Activated T-helper 17 cell treated with anti-CD3 and anti-CD28 coated beads, Interleukin-2, amount 50 U/mL, for 72 hours (primary cell): ENCODE measurements at places on chromosomes 3 and 15.

GRCh38 chr3:40623567-40623966, 98.8 kb downstream of the ZNF621 start:
- peak; percentile 74 for ATAC-seq

DNA sequence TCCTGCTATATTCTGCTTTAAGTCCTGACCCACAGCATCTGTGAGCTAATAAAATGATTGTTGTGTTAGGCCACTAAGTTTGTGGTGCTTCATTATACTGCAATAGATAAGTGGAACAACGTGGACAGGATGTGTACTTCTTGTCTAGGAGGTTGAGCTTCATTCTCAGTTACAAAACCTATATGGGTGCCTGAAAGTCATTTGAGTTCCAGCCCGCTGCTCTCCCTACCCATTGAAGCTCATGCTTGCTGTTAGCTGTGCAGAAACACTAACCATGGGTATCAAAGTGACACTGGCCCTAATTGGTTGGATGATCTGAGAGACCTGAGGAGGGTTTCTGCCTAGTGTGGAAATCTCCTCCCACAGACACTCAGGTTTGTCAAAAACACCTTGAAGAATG, 357.2 kb downstream of the PDCD6IP start:
- ATAC-seq = no peak

GRCh38 chr3:173416070-173416469, 18.5 kb downstream of the NLGN1 start:
- ATAC-seq = no peak

DNA sequence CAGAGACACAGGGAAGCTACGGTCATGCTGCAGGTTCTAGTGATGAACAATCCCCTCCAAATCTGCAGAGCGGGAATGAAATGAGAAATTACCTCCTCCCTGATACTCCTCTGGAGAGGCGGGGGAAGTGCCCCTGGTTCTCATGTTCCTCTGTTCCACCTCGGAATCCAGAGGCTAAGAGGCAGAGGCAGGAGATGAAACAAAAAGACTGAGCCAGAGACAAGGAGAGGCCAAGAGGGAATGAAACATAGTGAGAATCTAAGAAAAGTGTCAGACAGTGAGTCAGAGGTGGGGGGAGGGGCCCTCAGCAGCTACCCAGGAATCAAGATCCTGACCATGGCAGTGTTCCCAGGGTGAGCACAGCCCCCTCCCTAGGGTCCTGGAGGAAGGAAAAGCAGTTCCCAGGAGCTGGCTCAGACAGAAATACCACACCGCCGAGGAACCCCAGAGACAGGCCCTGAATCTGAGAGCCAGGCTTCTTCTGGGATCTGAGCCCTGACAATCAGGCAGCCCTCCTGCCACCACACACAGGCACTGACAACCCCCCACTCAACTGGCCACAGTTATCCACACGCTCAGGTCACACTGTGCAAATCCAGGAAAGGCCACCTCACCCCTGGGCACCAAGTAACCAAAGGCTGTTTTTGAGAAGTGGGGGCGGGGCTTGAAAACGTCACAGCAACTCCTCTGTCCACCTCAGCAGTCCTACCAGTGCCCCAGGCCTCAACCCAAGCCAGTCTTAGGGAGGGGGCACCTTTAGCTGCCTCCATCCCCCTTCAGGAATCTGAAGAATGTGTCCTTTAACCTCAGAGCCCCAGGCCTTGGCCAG, 2.4 kb downstream of the CSRNP1 start:
- peak; percentile 18 for ATAC-seq

GRCh38 chr3:173502983-173503568, 105.5 kb downstream of the NLGN1 start:
- no peak for ATAC-seq

DNA sequence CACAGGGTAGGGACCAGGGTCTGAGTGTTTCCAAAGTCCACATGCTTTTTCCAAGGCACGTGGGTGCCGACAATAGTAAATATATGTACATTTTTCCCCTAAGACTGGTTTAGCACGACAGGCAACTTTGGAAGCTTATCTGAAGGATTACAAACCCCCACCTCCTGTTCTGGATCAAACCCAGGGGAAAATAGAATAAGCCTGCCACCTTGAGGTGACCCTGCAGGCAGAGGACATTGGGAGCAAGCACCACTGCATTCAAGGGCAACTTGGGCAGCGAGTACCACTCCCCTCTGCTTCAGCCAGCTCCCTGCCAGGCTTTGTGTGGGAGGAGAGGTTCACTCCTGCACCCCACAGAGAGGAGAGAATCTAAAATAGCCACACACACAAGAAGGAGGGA, 44.8 kb downstream of the KBTBD12 start:
- no peak for ATAC-seq

DNA sequence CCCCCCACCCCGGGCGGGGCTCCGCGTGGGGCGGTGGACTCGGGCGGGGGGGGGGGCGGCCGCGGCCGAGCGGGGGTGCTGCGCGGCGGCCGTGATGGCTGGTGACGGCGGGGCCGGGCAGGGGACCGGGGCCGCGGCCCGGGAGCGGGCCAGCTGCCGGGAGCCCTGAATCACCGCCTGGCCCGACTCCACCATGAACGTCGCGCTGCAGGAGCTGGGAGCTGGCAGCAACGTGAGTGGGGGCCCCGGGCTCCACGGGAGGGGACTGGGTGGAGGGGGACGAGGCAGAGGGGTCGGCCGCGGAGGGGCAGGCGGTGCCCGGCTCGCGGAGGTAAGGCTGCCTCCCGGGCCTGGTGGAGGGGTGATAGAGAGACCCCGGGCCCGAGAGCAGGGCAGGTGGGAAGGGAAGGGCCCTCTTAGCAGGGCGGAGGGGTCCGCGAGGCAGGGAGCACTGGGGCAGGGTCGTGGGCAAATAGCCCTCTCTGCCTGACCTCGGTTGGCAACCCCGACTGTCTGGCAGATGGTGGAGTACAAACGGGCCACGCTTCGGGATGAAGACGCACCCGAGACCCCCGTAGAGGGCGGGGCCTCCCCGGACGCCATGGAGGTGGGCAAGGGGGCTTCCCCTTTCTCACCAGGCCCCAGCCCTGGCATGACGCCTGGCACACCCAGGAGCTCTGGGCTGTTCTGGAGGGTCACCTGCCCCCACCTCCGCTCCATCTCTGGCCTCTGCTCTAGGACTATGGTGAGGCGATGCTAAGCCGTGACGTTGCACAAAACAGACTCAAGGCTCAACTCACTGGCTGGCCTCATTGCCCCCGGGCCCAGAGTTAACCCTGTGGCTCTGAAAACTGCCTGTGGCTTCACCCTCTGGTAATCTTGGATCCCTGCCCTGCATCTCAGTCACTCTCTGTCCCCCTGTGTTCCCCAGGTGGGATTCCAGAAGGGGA, at the start of gene ECE2:
ECE2 (plus strand) TSS at position 62 of the 950 bp plus-strand sequence; CDS start at position 194, 132 bp downstream.
- no peak for ATAC-seq

DNA sequence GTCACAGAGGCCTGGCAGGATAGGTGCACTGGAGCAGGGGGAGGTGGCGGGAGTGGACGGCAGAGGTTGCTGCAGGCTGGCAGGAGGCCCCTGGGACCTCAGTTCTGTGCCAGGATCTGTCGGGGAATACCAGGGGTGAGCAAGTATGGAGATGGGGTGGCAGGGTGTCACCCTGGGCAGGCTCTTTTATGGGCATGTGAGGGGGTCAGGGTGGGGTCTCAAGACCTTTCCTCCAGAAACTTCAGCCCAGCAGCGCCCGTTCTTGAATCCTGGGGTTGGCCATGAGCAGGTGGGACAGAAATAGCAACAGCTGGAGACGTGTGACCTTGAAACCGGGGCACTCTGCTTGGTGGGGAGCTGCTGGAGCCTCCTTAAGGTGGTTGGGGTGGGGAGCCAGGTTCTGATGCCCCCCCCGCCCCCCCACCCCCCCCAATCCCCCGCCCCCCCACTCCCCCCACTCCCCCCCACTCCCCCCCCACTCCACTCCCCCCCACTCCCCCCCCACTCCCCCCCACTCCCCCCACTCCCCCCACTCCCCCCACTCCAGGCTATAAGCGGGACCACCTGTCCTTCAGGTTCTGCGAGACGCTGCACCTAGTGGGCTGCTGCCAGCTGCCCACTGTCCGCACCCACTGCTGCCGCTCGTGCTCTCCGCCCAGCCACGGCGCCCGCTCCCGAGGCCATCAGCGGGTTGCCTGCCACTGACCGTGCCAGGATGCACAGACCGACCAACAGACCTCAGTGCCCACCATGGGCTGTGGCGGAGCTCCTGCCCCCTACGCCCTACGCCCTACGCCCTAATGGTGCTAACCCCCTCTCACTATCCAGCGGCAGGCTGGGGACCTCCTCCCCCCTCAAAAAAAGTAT, 84.9 kb downstream of the TBC1D2B start:
- no peak for ATAC-seq

DNA sequence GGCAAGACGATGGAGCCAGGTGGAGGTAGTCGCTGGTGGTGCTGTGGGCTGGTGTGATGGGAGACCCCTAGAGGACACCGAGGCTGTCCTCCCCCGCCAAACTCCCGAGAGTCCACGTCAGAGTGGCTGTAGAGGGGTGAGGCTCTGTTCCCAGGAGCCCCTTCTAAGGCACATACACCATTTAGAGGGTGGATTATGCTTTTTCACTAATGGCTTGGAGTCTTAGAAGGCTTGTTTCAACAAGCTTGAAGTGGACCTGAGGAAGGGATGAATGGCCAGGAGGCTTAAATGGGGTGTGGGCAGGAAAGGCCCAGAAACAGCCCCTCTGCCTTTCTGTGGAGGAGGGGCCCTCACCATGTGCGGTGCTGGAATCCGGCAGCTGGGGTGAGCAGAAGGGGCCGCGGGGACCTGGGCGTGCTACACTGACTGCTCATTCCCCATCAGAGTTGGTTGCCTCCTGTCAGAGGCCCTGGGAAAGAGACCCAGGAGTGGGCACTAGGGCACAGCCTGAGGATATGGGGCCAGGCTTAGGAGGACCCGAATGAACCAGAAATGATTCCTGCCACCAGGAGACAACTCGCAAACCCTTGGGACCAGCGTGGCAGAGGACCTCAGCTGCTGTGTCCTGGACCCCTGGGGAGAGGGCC, 66.2 kb downstream of the FEM1B start:
- no peak for ATAC-seq

- no peak for ATAC-seq
Measured at GRCh38 chr15:38307861-38308641, 55.4 kb downstream of the SPRED1 start.

DNA sequence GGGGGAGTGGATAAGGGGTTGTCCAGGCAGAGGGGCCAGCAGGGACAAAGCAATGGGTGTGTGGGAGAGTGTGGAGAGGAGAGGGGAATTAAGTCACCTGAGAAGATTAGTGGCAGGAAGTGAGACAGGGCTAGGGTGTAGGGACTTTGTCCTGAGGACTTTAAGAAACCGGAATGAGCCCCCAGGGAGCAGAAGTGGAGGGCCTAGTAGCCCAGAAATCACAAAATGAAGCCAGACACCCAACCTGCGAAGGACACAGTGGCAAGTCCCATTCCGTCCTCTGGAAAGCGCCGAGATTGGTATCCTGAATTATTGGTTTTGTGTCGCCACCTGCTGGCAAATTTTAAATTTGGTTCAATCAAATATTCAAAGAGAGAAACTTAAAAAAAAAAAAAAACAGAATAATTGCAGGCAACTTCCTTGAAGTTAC, 78.0 kb upstream of the SLC25A36 start:
- ATAC-seq = no peak

DNA sequence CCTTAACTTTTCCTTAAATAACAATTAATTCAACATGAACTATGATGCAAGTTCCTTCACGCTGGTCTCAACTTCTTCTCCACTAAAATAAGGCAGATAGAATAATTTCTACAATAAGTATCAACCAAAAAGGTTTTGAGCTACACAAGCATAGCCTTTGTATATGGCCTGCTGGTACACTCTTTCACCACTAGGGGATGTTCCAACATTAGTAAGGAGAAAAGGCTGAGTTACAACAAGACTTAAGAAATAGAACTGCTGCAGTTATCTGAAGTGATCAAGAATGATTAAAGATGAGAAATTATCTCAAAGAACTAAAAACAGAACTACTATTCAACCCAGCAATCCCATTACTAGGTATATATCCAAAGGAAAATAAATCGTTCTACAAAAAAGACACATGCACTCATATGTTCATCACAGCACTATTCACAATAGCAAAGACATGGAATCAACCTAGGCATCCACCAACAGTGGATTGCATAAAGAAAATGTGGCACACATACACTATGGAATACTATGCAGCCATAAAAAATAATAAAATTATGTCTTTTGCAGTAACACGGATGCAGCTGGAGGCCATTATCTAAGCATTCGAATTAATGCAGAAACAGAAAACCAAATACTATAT, 14.4 kb downstream of the ATP13A3 start:
- peak; percentile 79 for ATAC-seq

DNA sequence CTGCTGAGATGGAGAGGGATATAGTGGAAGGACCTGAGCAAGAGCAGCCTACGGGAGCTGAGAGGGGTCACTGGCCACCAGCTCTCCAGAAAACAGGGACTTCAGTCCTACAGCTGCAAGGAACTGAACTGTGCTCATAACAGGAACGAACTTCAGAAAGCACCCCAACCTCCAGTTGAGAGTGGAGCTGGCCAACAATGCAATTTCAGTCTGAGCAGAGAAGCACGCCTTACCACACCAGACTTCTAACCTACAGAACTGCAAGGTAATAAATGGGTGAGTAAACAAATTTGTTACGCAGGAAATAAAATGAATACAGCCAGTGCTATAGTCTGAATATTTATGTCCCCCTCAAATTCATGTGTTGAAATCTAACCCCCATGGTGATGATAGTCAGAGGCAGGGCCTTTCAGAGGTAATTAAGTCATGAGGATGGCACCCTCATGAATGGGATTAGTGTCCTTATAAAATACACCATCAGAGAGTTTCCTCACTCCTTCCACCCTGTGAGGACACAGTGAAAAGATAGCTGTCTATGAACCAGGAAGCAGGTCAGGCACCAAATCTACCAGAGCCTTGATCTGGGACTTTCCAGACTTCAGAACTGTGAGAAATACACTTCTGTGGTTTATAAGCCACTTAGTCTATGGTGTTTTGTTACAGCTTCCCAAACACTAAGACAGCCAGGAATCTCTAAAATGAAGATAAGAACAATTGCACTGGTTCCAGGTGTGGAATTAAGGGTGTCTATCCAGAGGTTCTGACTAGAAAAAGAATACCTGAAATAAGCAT, 58.6 kb downstream of the SYNM start:
- no peak for ATAC-seq

DNA sequence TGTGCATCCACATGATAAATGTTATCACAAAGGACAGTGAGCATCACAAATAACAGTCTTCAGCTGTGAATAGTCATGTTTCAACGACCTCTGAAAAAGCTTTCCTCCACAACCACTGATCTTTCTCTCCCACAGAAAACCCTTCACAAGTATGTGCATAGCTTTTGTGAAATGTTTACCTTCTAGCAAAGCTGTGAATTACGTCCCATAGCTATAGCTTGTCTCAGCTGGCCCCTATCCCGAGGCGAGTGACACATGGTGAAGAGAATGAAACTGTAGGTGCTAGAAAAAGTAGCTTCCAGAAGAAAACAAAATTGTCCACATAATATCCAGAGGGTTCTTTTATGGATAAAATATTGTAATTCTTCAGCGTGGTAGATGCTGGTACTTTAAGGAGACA, 182.0 kb downstream of the FGF12 start:
- ATAC-seq = no peak

DNA sequence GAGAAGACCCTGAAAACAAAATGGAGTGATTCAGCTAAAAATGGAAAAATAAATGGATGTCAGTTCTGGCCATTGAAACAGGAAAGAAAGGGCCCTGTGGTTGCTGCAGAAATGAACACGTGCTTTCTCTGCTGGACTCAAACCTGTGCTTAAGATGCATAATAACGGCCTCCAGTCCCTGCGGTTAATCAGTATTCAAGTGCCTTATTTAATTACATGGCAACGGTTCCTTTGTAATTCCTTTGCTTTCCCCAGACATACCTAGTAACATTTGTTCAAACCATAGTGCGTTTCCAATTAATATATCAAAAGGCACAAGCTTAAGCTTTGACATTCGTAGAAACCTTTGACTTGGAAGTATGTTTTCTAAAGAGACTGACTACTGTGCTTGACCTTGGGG, 428.3 kb downstream of the GABRG3 start:
- ATAC-seq = no peak

GRCh38 chr3:101689286-101689685, 2.8 kb upstream of the RPL24 start:
- no peak for ATAC-seq
